Sciatic nerve (tissue), 2 donors: ENCODE measurements at places on chromosomes 7 and 10. TPM values are rescaled to one million over a fixed set of nuclear protein-coding genes. Genes with fewer than 3 reads are reported as not detected.

TMEM139 gene
- 10.9 TPM for total RNA-seq

DNA sequence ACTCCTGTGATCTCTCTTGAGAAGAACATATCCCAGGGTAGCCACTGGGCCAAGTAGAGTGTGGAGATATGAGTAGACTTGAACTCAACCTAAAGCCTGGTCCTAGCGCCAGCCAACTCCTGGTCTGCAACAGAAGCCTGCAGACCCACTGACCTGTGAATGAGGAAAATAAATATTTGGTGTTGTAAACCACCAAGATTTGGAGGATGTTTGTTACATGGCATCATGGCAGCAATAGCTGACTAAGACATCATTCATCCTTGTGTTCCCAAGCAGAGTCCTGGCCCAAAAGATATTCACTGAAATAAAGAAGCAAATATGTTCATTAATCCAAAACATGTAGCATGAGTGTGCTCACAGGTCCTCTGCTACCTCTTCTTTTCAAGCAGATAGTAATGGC, 26.0 kb upstream of the CHST3 start:
- no peak for DNase-seq

CCL24 gene
- 0.67 TPM for total RNA-seq

GRCh38 chr10:132065491-132066105, at the start of gene JAKMIP3:
Gene JAKMIP3, plus strand, starts transcription at chr10:132065946. Its CDS starts 38,863 bp downstream, at chr10:132104809.
- peak; percentile 67 for DNase-seq

NKX2-3 gene
- not detected for total RNA-seq

DNA sequence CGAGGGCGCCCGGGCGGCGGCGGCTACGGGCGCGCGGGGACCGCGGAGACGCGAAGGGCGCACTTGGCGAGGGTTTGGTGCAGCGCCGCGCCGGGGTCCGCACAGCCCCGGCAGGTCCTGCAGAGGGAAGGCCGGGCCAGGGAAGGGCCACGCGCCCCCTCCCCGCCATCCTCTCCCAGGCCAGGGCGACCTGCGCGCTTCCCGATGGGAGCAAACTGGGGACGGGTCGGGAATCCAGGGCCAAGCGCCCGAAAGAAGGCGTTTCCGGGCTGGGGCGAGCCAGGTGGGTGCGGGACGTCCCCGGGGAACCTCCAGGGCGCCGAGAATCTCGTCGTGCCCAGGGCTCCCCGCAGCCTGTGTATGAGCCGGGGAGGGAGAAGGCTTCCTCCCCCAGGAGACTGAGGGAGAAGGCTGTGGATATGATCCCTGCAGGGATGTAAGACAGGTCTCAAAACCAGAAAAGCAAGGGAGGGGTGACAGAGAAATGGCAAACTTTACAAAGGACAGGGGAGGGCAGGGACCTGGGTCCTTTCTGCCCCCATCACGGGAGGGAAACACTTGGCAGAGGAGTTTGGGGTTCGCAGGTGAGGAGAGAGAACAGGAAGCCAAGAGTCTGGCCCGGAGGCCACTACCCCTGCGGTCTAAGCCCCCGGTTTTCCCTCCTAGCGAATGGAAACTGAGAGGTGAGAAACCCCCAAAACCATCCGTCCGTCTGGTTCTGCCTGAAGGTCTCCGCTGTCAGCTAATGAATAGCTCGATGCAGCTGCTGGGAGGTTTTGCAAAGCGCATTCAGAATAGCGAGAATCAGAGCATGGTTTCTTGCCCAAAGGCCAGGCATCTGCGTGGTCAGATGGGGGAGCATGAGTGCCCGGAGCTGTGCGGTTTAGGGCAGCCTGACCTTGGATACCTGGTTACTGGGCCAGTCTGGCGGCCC, 674 bp downstream of the AMZ1 start:
- DNase-seq, result no peak

DNA sequence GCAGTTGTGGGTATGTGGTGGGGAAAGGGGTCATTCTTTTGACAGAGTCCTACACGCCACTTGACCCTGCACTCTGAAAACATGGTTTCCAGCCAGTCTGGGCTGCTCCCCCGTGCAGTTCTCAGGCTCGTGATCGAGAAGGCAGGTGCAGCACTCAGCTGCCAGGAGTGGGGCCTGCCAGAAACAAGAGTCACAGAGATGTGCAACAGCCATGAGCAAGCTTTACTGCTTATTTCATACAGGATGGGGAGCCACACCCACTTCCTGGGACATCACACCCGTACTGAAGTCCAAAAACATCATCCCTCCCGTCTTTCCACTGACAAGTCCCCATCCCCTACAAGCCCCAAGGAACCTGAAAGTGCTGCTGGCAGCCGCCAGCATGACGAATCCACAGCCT, 9.3 kb downstream of the ATG9B start:
- DNase-seq, result no peak

DNA sequence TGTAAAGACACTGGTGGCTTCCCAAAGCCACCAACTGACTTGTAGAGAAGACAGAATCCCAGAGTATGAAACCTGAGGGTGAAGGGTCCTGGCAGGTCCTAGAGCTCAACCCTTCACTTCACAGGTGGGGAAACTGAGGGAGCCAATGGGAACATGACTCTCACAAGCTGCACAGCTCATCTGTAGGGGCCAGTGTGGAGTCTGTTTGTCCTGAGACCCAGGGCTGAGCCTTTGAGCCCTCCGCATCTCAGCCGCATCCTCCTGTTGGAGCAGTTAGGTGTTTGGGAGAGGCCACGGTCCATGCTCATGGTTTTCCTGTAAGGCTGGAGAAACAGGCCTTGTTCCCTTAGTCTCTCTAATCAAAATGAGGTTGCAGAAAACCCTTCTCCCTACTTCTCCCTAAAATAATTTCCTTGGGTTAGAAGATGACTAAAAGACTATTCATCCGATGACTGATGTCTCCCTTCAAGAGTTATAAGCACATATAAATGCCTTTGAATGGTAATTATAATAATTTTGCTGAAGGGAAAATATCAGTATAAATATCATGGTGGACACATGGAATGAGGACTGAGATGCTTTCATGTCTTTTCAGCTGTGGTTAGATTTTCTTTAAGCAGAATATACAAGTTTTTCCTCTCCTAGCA, 10.3 kb downstream of the HTRA1 start:
- no peak for DNase-seq

GRCh38 chr10:122323189-122323588, 51.3 kb upstream of the PLEKHA1 start:
- DNase-seq, result no peak
